ENCODE measurements at places on chromosomes 5 and 9. TPM values are rescaled to one million over a fixed set of nuclear protein-coding genes. Genes with fewer than 3 reads are reported as not detected.

TAF11L14 gene
- not detected for polyA plus RNA-seq

ARL14EPL gene
- polyA plus RNA-seq: not detected

PAEP gene
- not detected for polyA plus RNA-seq

STKLD1 gene
- polyA plus RNA-seq: 2.2 TPM

LRRC19 gene
- polyA plus RNA-seq: 0.11 TPM
